ENCODE measurements at places on chromosomes 5 and 9. TPM values are rescaled to one million over a fixed set of nuclear protein-coding genes. Genes with fewer than 3 reads are reported as not detected.
A peak's percentile ranks its signal among the peaks of the same experiment; 100 is the strongest.

ADAMTS6 gene
- 62.3 TPM for total RNA-seq

DNA sequence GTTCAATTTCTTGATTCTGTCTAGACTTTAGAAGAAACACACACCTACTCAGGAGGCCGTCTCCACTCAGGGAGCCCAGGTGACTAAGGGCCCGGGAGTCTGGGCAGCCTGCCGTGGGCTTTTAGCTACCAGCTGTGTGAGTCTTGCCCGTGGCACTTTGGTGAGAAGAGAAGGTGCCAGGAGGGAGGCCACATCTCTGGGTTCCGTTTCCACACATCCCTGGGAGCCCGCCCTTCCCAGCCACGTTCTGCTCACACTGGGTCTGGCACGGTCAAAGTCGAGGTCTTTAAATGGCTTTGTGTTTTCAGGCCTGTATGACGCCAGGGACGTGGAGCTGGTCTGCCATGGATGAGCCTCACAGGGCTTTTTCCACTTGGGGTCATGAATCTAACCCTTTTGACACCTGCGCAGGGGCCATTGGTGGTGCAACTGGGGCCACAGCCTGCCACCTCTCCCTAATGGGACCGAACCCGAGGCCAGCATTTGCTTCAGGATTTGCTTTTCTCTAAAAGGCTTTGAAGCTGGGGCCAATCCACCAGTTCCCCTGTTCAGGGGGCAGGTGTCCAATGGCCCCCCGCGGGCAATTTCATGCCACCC, 17.2 kb upstream of the FCN2 start:
- DNase-seq = no peak

GRCh38 chr9:113148781-113149510, 1.9 kb upstream of the SLC31A2 start:
- no peak for DNase-seq

PIP5K1B gene
- total RNA-seq = 20.2 TPM

DNA sequence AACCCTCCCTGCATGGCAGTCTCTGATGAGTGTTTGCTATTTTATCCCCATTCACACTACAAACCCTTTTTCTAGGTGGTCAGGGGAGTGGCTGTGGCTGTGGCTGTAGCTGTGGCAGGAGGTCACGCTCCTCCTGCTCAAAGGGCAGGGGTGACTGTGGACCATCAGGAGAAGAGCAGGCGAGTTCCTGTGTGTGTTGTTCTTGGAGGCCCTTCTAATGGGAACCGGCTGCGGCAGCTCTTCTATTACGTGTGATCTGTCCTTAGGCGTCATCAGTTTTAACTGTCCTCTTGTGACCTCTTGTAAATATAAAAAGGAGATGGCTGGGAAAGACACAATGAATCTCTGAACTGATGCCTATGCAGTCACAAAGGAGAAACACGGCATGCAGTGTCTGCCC, 65.1 kb downstream of the ANKH start:
- DNase-seq = no peak

ST8SIA4 gene
- total RNA-seq = 36.2 TPM

CSNK1A1 gene
- 223 TPM for total RNA-seq

DNA sequence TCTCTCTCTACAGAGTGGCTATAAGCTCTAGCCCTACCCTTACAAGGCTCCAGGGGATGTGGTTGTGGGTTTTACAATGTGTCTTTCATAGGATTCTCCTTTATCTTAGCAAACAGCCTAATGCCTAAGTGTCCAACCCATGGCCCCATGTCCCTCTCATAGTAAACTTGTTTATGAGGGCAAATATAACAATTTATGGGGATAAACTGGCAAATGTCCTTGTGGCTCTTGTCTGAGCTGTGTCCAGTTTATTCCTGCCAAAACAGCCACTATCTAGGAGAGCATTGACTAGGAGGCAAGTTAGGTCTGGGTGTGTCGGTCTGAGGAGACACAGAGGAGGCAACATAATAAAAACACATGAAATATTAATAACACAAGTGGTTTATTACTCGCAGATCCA, 335.1 kb downstream of the IZUMO3 start:
- no peak for DNase-seq

DNA sequence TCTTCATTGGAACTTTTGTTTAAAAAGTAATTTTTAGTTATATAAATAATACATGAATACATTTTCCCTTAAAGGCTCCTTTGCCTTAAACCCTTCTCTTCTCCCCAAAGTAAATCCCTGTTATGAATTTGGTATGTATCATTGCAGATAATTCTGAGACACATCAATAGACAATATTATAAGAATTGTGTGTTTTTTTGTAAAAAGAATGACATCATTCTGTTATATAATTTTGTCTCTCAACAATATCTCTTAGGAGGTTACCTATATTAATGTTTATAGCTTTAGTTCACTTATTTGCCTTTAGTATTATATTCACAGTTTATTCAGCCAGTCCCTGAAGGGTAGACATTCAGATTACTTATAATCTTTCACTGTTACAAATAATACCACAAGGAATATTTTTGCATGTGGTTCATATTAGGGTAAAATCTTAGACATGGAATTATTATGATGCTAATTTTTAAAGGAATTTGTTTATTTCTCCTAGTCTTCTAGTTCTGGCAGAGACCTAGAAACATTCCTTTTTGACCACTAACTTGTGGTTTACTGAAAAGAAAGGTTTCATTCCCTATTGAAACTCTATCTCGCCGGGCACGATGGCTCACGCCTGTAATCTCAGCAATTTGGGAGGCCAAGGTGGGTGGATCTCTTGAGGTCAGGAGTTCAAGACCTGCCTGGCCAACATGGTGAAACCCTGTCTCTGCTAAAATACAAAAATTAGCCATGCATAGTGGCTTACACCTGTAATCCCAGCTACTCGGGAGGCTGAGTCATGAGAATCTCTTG, 105.6 kb downstream of the KCTD16 start:
- DNase-seq = no peak

ELOVL7 gene
- total RNA-seq = 9.2 TPM

DNA sequence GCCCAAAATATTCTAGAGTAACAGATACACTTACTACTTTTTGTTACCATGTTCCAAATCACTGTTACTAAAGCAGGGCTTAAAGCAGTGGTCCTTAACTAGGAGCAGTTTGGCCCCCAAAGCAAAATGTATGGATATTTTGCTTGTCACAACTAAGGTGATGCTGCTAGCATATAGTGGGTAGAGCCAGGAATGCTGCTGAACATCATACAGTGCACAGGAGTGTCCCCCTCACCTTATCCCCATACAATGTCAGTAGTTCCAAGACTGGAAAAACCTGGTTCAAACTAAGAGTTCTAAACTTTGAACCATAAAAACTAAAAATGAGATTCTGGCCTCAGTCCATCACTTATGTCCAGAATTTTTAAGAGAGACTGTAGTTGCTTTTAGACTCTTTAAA, 28.1 kb downstream of the DIMT1 start:
- no peak for DNase-seq

GRCh38 chr5:97231025-97231636, 48.1 kb upstream of the RIOK2 start:
- peak; percentile 38 for DNase-seq

DNA sequence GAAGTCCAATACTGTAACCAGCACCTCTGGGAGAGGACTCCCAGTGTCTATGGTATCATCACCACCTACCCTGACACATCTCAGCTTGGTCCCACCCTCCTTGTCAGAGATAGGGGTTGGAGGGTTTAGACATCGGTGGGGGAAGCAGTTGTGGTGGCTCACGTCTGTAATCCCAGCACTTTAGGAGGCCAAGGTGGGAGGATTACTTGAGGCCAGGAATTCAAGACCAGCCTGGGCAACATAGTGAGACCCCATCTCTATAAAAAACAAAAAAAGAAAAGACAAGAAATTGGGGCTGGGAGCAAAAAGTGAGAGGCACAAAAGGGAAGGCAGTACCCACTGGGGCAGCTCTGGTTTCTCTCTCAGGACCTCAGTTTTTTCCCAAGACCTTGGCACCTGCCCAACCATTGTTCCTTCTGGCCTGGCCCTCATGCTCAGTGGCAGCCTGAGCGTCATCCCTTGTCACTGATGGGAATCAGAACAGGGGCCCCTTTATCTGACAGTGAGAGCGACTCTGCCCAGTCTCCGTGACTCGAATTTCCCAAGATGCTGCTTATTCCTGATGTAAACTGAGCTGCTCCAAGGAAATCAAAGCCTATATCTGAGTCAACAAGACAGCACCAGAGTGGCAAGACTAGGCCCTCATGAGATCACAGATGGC, 80.5 kb upstream of the HSPA9 start:
- DNase-seq = no peak

NIPSNAP3A gene
- total RNA-seq = 39.0 TPM

OR13C3 gene
- total RNA-seq = 0.36 TPM
